ENCODE measurements at places on chromosomes 7 and 10.

DNA sequence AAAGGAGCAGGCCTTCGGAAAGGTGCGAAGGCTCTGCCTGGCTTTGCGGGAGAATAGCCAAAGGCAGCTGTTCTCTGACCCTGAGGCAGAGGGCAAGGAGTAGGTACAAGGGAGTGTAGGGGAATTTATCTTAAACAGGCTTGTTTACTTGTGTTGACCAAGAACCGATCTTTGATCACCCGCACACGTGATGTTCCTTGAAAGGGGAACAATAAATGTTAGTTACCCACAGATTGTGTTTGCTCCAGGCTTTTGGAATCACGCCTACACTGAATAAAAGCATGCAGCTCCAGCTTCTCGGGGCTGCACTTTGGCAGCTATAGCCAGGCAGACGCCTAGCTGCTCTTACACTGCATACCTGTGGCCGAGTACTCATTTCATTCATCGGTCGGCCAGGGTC is 420.8 kb downstream of the PHF14 start:
- DNase-seq: no peak

- DNase-seq: no peak
Observed at GRCh38 chr10:123413353-123413752, 252.8 kb upstream of the GPR26 start.

GRCh38 chr7:55177068-55177530 is 158.3 kb downstream of the EGFR start:
- DNase-seq: no peak

GRCh38 chr7:44697136-44698045 is 51.3 kb upstream of the ZMIZ2 start:
- no peak for DNase-seq

DNA sequence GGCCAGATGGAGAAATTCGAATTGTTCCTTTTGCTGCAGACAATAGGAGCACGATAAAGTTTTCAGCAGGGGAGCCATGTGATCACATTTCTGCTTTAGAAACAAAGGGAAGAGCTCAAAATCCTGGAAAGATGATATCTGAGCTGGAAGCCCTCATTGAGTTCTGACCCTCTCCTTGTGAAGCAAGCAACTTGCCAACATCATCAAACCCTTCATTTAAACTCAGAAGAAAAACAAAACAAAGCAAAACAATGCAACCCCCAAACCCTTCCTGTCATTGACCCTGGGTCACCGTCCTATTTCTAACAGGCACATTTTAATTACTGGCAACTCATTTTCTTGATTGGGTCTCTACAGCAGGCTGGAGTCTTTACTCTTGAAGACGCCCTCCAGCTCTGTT is 198.3 kb upstream of the ZNF32 start:
- no peak for DNase-seq

GRCh38 chr10:44313761-44314165 is 71.1 kb downstream of the CXCL12 start:
- no peak for DNase-seq

GRCh38 chr10:34526758-34527730 is 288.1 kb downstream of the PARD3 start:
- DNase-seq: no peak

GRCh38 chr10:106992055-106992454 is 172.5 kb downstream of the SORCS1 start:
- no peak for DNase-seq

GRCh38 chr10:123132576-123133477 is 2.9 kb upstream of the HMX3 start:
- peak; percentile 67 for DNase-seq

GRCh38 chr7:133650487-133651300 is 397.8 kb downstream of the EXOC4 start:
- no peak for DNase-seq

- DNase-seq: no peak
Observed at GRCh38 chr7:127803626-127804025, 151.6 kb downstream of the SND1 start.

Measured in stimulated activated CD8-positive, alpha-beta memory T cell treated with anti-CD3 and anti-CD28 coated beads, Interleukin-12 subunit alpha, Interleukin-12 subunit beta, amount 100 ng/mL, for 4 hours (primary cell).